ENCODE measurements at places on chromosomes 11 and 22.

GRCh38 chr22:39106326-39106725, 9.3 kb downstream of the APOBEC3H start:
- DNase-seq, result no peak

DNA sequence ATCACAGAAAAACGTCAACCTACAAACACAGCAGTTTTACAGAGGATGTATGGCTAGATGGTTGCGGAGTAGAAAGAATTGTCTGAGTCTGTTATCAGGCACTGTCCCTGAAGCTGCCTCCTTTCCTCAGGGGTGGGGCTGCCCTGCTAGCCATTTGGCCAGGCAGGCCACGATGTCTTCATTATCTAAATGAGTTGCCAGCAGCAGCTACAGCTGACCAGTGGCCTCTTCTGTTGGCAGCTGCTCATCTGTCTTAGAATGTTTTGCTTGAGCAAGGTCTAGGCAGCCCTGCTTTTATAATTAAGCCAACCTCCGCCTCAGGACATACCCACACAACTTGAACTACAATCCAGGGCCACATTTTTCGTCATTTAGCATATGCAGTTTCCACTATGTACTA, 17.5 kb downstream of the SLC6A5 start:
- DNase-seq, result no peak

DNA sequence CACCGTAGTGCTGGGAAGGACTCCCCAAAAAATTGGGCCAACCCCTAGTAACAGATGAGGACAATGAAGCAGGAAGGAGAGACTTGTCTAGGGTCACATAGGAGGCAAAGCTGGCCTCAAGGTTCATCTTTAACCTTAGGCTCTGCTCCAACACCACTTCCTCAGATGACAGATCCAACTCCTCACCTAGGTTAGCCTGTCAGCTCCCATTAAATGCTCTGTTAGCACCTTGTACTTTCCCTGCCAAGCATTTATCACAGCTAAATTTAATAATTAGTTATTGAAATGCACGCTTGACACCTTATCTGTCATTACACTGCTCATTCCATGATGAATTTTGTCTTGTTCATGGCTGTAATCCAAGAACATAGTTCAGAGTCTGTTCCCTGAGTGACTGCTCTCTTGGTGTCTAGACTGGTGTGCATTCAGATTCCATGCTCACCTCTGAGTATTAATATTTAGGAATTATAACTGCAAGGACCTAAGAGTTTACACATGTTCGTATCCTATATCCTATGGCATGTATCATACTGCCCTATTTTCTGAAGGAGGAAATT, 18.6 kb downstream of the MAP6 start:
- no peak for DNase-seq

DNA sequence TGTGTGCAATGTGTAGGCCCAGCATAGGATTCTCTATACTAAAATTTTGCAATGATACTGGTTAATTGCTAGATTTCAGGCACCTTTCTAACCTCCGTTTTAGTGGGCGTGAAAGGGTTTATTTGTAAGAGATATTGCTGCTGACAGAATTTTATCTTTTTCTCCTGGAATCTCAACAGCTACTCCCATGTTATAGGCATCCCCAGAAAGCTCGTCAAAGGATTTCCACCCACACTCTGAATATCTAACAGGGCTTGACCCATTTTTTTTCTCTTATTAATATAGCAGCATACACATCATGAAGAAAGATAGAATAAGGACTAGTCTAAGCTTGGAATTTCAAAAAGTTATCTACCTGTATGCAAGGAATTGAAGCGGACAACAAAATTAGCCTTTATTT, 124.5 kb downstream of the METTL15 start:
- no peak for DNase-seq

DNA sequence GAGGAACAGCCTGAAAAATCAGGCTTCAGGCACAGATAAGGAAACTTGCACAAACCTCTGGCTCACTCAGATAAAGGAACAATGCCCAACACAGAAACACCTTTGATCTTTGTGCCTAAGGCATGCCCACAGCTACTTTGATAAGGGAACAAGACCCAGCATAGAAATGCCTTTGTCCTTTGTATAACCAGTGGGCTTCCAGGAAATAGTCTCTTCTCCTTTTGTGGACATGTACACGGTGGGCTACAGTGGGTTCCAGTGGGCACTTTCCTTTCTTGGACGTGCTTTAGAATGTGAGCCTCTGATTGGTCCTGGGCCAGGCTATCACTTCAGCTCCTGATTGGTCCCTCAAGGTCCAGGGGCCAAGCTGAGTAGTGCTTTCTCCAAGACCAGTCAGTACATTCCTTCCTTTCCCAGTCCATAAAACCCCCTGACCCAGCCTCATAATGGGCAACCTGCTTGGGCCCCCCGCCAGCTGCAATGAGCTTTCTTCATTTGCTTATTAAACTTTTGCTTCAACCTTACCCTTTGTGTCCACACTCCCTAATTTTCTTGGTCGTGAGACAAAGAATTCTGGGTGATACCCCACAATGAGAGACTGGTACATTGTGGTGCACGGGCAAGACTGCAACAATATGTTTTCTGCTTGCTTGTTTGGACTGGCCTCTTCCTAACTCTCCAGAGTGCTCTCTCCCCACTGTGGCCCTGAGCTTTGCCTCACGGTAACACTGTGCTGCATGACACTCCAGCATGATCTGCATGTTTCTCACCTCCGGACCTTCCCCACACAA, 1.7 kb upstream of the CABIN1 start:
- no peak for DNase-seq

GRCh38 chr22:32781695-32782094, 19.8 kb upstream of the TIMP3 start:
- no peak for DNase-seq

DNA sequence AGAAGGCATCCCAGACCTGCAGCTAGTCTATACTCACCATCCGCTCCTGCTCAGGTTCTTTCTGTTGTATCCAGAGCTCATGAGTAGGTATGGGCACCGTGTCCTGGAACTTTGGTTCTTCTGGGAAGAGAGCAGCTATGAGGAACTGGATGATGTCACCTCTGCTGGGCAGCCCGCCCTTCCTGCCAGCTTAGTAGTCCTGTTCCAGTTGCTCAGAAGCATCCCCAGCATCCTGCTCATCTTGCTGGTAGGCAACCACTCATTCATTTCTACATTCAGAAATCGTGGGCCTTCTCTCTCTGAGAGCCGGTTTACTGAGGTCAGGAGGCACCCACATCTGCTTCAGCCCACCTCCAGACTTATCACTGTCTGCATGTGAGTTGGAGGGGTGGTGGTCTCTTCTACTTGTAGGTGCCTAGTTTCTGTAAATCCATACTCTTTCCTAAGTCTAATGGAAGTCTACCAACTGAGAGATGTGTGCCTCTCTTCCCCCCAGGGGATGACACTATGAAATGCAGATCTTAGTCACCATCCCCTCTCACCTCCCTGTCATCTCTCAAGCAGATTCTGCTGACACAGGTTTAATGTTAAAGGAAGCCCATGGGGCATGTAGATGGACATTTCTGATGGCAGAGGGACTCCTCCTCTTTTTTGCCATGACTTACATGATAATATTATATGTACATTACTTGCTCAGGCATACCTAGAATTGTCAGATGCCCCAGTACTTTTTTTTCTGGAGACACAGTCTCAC, 29.6 kb upstream of the CCDC134 start:
- DNase-seq, result no peak

GRCh38 chr22:29768052-29768693, 1.0 kb downstream of the UQCR10 start:
- no peak for DNase-seq

- no peak for DNase-seq
Measured at GRCh38 chr11:45079943-45080719, 66.3 kb upstream of the PRDM11 start.

GRCh38 chr22:27896245-27896644, 22.8 kb downstream of the PITPNB start:
- DNase-seq, result no peak

DNA sequence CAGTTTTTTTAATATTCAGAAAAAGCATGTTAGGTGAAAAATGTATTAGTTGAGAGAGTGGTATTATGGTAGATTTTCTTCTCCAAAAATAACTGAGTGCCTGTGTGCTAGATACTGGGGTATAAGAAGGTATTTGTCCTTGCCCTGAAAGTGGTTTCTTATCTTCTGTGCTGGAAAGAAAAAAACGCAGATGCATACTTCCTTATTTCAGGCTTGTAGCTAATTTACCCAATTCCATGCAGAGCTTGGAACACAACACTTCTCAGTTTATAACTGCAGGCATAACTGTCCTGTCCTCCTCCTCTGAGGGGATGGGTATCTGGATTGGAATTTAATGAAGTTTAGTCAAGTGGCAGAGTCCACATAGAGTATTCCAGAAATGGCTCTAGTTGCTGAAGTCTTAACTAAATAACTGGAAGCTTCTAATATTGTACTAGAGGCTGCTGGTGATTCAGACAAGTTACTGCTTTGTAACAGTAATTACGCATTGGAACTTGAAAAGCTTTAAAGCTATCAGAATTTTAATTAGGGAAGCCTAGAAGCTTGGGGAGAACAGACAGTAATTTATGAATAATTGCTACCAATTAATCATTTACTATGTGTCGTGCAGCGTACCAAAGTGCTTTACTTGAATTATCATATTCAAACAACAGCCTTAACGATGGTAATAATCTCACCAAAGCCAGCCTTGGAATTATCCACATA, 12.7 kb upstream of the C11orf91 start:
- DNase-seq, result no peak

DNA sequence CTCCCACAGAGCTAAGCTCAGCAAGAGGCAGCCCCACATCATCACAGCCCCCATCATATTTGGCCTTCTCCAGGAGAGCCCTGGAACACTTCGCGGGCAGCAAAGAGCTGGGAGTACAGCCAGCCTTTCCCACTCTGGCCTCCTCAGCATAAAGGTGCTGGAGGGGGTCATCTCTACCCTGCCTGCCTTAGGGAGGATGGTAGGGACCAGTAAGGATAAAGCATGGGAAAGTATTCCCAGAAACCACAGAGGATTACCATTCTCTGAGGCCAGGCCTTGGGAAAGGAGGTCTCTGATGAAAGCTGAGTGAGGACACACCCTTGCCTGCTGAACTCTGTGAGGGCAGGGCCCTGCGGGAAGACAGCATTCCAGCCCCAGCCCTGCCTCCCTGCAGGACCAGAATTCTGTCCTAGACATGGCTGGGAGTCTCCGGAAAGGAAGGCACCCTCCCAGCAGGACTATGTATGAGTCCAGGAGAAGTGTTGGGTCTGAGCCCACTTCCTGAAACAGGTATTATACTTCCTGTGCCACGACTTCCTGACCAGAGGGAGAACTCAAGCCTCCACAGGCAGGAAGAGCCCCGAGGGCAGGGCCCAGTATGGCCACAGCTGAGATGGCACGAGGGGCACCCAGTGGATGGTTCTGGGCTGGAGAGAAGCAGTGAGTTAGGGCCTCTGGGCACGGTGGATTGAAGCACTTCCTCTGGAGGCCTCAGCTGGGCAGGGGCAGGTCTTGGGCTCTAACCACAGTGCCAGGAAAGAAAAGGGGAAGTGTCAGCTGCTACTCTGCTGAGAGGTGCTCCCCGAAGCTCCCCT, 12.9 kb upstream of the CASTOR1 start:
- DNase-seq, result no peak

DNA sequence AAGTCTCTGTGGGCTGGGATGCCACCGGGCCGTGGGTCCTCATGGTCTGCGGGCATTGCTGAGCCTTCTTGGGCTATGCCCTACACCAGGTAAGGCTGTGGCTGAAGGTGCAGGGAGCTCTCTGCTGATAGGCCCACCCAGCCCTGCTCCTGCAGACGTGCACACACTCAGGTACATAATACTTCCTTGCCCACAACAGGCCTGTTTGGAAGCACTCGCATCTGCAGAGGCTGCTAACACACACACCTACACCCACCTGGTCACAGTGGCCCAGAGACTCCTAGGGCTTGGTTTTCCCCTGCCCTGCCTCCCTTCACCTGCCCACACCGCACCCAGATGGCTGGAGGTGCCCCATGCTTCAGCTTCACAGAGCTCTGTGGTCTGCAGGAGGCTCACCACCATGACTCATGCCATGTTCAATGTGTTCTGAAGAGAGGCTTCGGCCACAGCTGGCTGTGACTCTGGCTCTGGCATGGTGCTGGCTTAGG, 72.8 kb upstream of the KCNQ1OT1 start:
- DNase-seq, result no peak

DNA sequence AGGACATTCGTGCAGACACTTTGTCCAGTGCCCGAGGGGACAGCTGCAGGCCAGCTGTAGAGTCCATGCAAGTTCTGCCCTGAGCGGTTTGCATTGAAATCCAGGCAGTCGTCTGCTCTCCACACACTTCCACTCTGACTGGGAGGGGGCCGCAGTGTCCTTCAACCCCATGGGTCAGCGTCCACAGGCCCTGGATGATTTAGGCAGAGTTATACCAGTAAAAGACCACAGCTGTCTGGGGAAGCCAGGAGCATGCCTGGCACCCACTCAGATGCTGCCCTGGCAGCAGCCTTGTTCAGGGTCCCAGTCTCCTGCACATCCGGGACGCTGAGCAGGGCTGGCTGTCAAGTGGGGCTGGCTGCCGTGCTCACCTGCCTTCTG, 26.5 kb downstream of the KRTAP5-5 start:
- DNase-seq, result no peak

DNA sequence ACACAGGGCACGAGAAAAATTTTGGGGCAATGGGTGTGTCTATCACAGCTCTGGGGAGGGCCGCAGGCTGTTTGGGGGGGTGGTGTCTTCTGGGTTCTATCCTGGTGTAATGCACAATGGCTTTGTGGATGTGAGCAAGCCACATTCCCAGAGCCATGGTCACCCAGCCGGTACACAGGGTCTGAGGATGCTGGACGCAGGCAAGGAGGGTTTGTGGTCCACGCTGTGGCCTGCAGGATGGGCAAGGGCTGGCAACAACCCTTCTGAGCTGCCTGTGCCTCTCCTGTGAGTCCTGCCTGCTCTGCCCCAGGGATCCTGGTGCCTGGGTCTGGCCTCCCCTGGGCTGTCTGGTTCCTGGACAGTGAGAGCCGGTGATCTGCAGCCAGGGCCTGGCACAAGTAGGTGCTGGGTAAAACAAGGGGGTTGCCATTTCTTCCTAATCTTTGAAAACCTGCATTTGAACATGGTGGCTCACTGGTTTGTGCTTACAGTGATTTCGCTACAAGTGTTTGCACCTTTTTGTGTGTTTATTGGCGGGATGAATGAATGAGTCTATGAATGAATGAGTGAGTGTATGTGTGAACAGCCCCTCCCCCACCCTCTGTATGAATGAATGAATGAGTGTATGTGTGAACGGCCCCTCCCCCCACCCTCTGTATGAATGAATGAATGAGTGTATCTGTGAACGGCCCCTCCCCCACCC, 4.4 kb upstream of the MRPL23 start:
- DNase-seq, result no peak

Measured in brain (organoid and tissue), 16 donors.